Upper lobe of right lung (tissue), 1 donor: ENCODE measurements at places on chromosomes 2 and 18. TPM values are rescaled to one million over a fixed set of nuclear protein-coding genes. Genes with fewer than 3 reads are reported as not detected.
A peak's percentile ranks its signal among the peaks of the same experiment; 100 is the strongest.

- H3K4me3 ChIP-seq = no peak overlapping the region
- no peak overlapping the region for H3K27ac ChIP-seq
- H3K27me3 ChIP-seq = no peaks in the 10 kb centered on the region
- H3K4me1 ChIP-seq = no peaks in the 10 kb centered on the region
- no peak for DNase-seq
Measured at GRCh38 chr2:205675861-205676516, 6.3 kb upstream of the NRP2 start.

- no peaks in the 10 kb centered on the region for H3K36me3 ChIP-seq
- no peak overlapping the region for H3K4me3 ChIP-seq
- no peaks in the 10 kb centered on the region for H3K4me1 ChIP-seq
- H3K27ac ChIP-seq = no peak overlapping the region
- no peaks in the 10 kb centered on the region for H3K27me3 ChIP-seq
- no peak for DNase-seq
Measured at GRCh38 chr2:219724628-219725027, 97.2 kb downstream of the SLC4A3 start.

- H3K27me3 ChIP-seq = no peaks in the 10 kb centered on the region
- H3K4me1 ChIP-seq = no peaks in the 10 kb centered on the region
- H3K27ac ChIP-seq = no peak overlapping the region
Measured at GRCh38 chr2:67839242-67839641, 223.6 kb downstream of the C1D start.

GRCh38 chr2:196802401-196802800 lies 2.9 kb upstream of the GTF3C3 start:
- H3K27ac ChIP-seq = no peak overlapping the region
- H3K4me1 ChIP-seq = peaks cover 15% of the 10 kb centered on the region
- peaks cover 3% of the 10 kb centered on the region for H3K36me3 ChIP-seq
- no peak for DNase-seq
- no peak overlapping the region for H3K4me3 ChIP-seq

- no peaks in the 10 kb centered on the region for H3K4me1 ChIP-seq
- no peak overlapping the region for H3K4me3 ChIP-seq
- no peaks in the 10 kb centered on the region for H3K27me3 ChIP-seq
- no peak for DNase-seq
- no peaks in the 10 kb centered on the region for H3K36me3 ChIP-seq
Measured at GRCh38 chr2:6538607-6539006, 327.1 kb downstream of the CMPK2 start.

GRCh38 chr2:167834707-167835106 lies 412.7 kb downstream of the STK39 start:
- H3K27me3 ChIP-seq = no peaks in the 10 kb centered on the region
- H3K27ac ChIP-seq = no peak overlapping the region
- no peak for DNase-seq
- H3K4me3 ChIP-seq = no peak overlapping the region

DNA sequence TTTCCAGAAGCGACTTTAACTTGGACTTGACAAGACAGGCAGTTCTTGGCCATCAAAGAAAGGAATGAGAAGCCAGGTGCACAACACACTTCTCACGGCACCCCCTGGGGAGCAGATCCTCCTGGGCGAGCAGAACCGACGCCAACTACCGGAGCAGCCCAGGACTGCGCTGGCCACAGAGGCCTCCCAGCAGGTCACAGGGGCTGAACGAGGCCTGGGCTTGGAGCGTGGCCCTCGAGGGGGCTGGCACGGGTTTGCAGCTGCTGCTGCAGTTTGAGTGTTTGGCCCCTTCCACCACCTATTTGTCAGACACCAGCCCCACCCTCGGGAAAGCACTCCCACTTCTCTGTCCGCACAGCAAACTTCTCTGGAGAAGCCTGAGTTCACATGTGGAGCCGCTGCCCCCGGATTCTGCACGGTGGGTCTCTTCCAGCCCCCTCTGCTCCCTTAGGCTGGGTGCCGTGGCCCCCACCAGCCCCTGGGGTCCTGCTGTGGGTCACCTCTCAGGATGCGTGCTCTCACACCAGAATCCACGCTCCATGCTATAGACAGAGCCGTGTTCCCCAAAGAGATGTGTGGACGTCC lies 306.7 kb upstream of the SALL3 start:
- no peaks in the 10 kb centered on the region for H3K27me3 ChIP-seq
- no peak for DNase-seq
- H3K4me1 ChIP-seq = no peaks in the 10 kb centered on the region
- H3K36me3 ChIP-seq = no peaks in the 10 kb centered on the region
- H3K4me3 ChIP-seq = no peak overlapping the region

- no peaks in the 10 kb centered on the region for H3K4me1 ChIP-seq
- no peak overlapping the region for H3K4me3 ChIP-seq
- H3K27ac ChIP-seq = no peak overlapping the region
Measured at GRCh38 chr18:55753643-55754263, 165.8 kb upstream of the TCF4 start.

GRCh38 chr2:160225722-160226121 lies 25.6 kb upstream of the ITGB6 start:
- H3K27ac ChIP-seq = no peak overlapping the region
- peaks cover 33% of the 10 kb centered on the region for H3K4me1 ChIP-seq
- H3K27me3 ChIP-seq = no peaks in the 10 kb centered on the region
- no peak overlapping the region for H3K4me3 ChIP-seq

Gene TAF4B
- total RNA-seq = 3.3 TPM

GRCh38 chr2:78431241-78431640 lies 594.3 kb upstream of the REG3G start:
- no peaks in the 10 kb centered on the region for H3K4me1 ChIP-seq
- H3K27ac ChIP-seq = no peak overlapping the region
- DNase-seq = no peak
- H3K4me3 ChIP-seq = no peak overlapping the region
- H3K36me3 ChIP-seq = no peaks in the 10 kb centered on the region
- H3K27me3 ChIP-seq = no peaks in the 10 kb centered on the region

DNA sequence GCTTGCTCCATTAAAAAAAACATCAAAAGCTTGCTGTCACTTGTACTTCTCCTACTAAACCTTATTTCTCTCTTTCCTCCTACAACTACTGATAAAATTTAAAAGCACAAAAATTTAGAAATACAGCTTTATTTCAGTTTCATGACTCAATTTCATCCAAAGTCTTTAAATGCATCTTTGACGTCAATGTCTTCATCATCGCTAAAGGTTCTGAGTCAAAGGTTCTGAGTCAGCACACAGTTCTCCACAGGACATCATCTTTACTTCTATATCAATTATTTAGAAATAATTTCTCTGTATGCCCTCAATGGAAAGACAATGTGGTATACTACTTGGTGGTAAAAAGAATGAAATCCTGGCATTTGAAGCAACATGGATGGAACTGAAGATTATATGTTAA lies 163.9 kb upstream of the DNMT3A start:
- no peaks in the 10 kb centered on the region for H3K27me3 ChIP-seq
- H3K4me1 ChIP-seq = no peaks in the 10 kb centered on the region
- no peak overlapping the region for H3K27ac ChIP-seq

GRCh38 chr2:5725794-5726463 lies 33.7 kb downstream of the SOX11 start:
- no peak for DNase-seq
- no peaks in the 10 kb centered on the region for H3K4me1 ChIP-seq
- H3K27me3 ChIP-seq = no peaks in the 10 kb centered on the region

GRCh38 chr2:33577668-33578067 lies 21.4 kb downstream of the FAM98A start:
- no peak overlapping the region for H3K4me3 ChIP-seq
- no peaks in the 10 kb centered on the region for H3K27me3 ChIP-seq
- no peak for DNase-seq
- no peaks in the 10 kb centered on the region for H3K4me1 ChIP-seq
- no peaks in the 10 kb centered on the region for H3K36me3 ChIP-seq
- H3K27ac ChIP-seq = no peak overlapping the region

- no peaks in the 10 kb centered on the region for H3K4me1 ChIP-seq
- no peaks in the 10 kb centered on the region for H3K36me3 ChIP-seq
- H3K4me3 ChIP-seq = no peak overlapping the region
- no peaks in the 10 kb centered on the region for H3K27me3 ChIP-seq
Measured at GRCh38 chr2:108944601-108945331, 44.3 kb downstream of the EDAR start.

- no peak for DNase-seq
- H3K4me3 ChIP-seq = no peak overlapping the region
- no peaks in the 10 kb centered on the region for H3K4me1 ChIP-seq
- no peaks in the 10 kb centered on the region for H3K27me3 ChIP-seq
Measured at GRCh38 chr2:174177316-174177890, 70.9 kb downstream of the OLA1 start.

DNA sequence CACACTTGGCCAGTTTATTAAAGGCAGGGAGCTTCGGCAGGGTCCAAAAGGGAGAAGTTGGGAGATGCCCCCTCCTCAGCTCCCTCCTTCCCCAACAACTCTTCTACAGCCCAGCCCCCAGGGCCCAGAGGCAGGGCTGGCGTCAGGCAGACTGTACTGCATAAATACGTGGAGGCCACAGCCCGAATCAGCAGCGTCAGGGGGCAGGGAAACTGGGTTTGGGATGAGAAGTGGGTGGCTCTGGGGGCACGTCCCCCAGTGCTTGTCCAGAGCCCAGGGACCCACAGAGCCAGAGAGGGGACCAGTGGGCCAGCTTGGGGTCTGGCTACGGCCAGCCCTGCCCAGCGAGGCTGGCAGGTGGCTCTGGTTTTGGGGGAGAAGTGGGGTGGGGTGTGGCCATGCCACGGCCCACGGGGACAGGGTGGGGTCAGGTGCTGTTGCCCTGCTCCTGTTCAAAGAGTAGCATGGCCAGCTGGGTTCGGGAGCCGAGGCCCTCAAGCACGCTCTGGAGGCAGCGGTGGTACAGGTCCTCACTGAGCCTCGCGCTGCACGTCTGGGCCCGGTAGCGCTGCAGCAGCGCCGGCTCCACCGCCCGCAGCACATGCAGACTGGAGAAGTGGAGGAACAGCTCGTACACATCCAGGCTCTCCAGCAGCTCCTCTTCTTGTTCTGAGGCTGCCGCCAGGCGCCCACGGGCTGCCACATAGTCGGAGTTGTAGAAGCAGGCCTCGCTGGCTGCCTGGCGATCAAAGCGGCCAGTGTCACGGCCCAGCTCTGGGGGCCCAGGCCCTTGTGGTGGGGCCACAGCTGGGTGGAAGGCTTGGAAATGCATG lies 4.4 kb downstream of the CHPF start:
- H3K27me3 ChIP-seq = no peaks in the 10 kb centered on the region
- no peak overlapping the region for H3K4me3 ChIP-seq
- peaks cover 18% of the 10 kb centered on the region for H3K4me1 ChIP-seq
- DNase-seq = no peak
- H3K27ac ChIP-seq = no peak overlapping the region
- peaks cover 22% of the 10 kb centered on the region for H3K36me3 ChIP-seq

DNA sequence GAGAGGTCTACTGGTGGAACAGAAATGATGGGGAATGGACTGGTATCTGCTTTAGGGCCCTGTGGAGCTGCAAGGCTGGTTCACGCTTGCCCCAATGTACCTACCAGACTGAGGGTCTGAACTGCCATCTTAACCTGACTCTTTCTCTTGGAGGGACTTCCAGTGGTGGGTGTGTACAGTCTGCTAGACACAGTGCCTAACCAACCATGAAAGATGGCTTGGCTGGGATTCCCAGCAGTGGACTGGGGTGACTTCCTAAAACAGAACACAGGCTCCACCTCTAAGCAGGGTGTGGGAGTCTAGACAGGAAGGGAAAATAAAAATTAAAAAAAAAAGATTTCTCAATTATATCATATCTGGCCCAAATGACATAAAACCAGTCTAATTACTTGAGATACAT lies 25.5 kb upstream of the MYO3B start:
- H3K4me1 ChIP-seq = no peaks in the 10 kb centered on the region
- no peak for DNase-seq
- no peaks in the 10 kb centered on the region for H3K27me3 ChIP-seq

DNA sequence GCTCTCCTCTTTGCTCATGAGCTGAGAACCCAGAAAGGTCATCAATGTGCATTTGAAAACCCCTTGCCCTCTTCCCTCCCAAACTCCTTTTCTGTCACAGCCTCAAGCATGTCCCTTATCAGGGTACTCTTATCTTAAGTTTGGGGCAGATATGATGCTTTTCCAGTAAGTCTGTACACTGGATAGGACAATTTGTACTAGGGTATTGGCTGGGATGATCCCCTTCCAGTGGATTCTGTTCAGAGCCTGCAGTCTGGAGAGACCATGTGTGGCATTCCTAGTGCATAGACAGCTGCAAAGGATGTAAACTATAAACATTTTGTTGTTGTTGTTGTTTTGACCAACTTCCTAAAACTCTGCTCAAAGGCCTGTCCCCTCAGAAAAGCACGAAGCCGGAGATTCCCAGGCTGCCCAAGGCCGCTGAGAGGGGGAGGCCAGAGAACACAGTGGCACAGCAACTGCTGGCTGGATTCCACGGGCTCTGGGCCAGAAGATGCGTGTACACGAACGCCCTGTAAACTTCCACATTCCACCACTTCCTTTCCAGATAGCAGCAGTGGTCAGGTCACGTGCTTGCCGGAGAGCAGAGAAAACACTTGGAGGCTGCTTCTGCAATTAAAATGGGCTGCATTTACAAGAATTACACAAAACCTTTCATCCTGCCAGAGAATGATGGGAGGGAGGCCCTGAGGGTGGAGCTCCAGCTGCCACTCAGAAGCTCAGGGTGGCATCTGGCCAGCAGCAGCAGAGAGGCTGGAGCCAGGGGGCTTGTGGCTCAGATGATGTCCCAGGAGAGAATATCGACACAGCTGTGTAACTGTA lies 42.1 kb downstream of the BMP10 start:
- H3K4me3 ChIP-seq = no peak overlapping the region
- peak; percentile 97 for DNase-seq
- H3K4me1 ChIP-seq = peaks cover 52% of the 10 kb centered on the region

- H3K27me3 ChIP-seq = no peaks in the 10 kb centered on the region
- no peak overlapping the region for H3K27ac ChIP-seq
- H3K36me3 ChIP-seq = no peaks in the 10 kb centered on the region
- no peak for DNase-seq
Measured at GRCh38 chr2:51290725-51291124, 258.8 kb upstream of the NRXN1 start.

DNA sequence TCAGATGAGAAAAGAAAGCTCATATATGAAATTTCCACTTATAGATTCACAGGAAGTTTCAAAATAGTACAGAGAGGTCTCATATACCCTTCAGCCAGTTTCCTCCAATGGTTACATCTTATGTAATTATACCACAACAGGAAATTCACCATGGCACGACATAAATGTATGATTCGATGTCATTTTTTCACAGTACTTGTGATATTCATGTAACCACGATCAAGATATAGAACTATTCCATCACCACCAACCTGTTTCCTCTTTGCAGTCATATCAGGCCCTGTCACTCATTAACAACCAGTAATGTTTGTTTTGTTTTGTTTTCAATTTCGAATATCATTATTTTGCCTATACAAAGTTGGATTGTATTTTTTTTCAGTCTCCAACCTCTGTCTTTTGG lies 314.3 kb upstream of the POU3F3 start:
- no peaks in the 10 kb centered on the region for H3K27me3 ChIP-seq
- no peak for DNase-seq
- H3K36me3 ChIP-seq = no peaks in the 10 kb centered on the region
- no peak overlapping the region for H3K4me3 ChIP-seq
- H3K4me1 ChIP-seq = no peaks in the 10 kb centered on the region
- H3K27ac ChIP-seq = no peak overlapping the region

Gene RGPD4
- total RNA-seq = 0.23 TPM

GRCh38 chr18:69358212-69358895 lies 42.3 kb upstream of the DOK6 start:
- DNase-seq = no peak
- H3K36me3 ChIP-seq = no peaks in the 10 kb centered on the region
- no peaks in the 10 kb centered on the region for H3K27me3 ChIP-seq
- no peaks in the 10 kb centered on the region for H3K4me1 ChIP-seq
- H3K4me3 ChIP-seq = no peak overlapping the region
- H3K27ac ChIP-seq = no peak overlapping the region
